Tibial nerve (tissue), 4 donors: ENCODE measurements at places on chromosomes 12 and 14. TPM values are rescaled to one million over a fixed set of nuclear protein-coding genes. Genes with fewer than 3 reads are reported as not detected.

DNA sequence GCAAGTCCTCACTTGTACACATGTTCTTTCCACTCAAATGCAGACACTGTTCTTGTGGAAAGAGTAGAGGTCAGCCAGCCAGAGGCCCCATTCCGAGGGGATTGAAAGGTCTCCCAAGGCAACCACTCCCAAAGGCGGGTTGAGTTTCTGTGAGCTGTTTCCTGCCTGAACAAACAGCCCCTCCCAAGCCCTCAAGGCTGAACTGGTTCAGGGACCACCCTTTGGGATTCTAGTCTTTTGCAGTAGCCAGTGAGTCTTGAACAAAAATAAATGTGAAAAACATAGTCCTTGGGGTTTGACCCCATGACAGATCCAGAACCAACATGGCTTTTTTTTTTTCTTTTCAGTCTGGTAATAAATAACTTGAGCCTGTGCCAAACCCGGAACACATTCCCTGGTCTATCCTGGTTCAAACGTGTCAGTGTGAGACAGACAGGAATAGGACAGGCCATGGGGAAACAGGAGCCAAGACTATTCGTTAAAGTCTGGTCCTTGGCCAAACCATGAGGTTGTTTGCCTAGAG is 17.6 kb upstream of the STK38L start:
- no peaks in the 10 kb centered on the region for H3K36me3 ChIP-seq
- no peaks in the 10 kb centered on the region for H3K27me3 ChIP-seq
- no peaks in the 10 kb centered on the region for H3K4me1 ChIP-seq

The KRT72 gene
- not detected for total RNA-seq

GRCh38 chr12:69435644-69436043 is 34.5 kb upstream of the FRS2 start:
- H3K27ac ChIP-seq = peak overlapping the region; percentile 51
- H3K4me3 ChIP-seq = no peak overlapping the region
- H3K36me3 ChIP-seq = no peaks in the 10 kb centered on the region

The BMP4 gene
- total RNA-seq = 17.3 TPM

DNA sequence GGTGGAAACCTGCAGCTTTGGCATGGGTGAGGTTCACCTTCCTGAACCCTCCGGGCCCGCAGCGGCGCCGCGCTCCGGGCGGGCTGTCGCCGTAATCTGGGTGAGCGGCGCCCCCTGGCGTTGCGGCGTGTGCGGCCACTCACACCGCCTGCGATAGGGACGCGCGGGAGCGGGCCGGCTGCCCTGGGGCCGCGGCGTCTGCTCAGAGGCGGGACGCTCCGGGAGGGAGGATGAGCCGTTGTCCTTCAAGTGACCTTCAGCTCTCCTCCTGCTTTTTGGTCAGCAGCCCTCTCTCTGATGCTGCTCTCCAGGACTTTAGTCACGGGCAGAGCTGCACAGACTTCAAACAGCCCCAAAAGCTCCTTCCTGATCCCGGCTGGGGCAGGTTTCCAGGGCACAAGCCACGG is 211.7 kb upstream of the FKBP4 start:
- no peaks in the 10 kb centered on the region for H3K36me3 ChIP-seq
- H3K4me3 ChIP-seq = no peak overlapping the region
- H3K27me3 ChIP-seq = no peaks in the 10 kb centered on the region
- no peaks in the 10 kb centered on the region for H3K4me1 ChIP-seq
- peak; percentile 50 for DNase-seq

- no peaks in the 10 kb centered on the region for H3K36me3 ChIP-seq
- no peaks in the 10 kb centered on the region for H3K27me3 ChIP-seq
- no peak for DNase-seq
- no peak overlapping the region for H3K27ac ChIP-seq
- H3K4me3 ChIP-seq = no peak overlapping the region
- no peaks in the 10 kb centered on the region for H3K4me1 ChIP-seq
These were observed 333.2 kb upstream of the MDGA2 start for GRCh38 chr14:48008646-48009045.

GRCh38 chr12:68454892-68455291 is 122.7 kb upstream of the MDM1 start:
- H3K27ac ChIP-seq = no peak overlapping the region
- no peaks in the 10 kb centered on the region for H3K36me3 ChIP-seq
- no peaks in the 10 kb centered on the region for H3K27me3 ChIP-seq
- no peak for DNase-seq
- H3K4me1 ChIP-seq = peaks cover 33% of the 10 kb centered on the region

DNA sequence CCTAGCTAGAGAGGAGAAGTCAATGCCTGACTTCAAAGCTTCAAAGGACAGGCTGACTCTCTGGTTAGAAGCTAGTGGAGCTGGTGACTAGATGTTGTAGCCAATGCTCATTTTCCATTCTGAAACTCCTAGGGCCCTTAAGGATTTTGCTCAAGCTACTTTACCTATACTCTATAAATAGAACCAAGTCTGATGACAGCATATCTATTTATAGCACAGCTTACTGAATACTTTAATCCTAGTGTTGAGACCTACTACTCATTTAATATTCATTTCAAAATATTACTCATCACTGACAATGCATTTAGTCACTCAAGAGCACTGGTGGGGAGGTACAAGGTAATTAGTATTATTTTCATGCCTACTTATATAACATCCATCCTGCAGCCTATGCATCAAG is 137.2 kb upstream of the PELI2 start:
- H3K4me3 ChIP-seq = no peak overlapping the region
- H3K27me3 ChIP-seq = no peaks in the 10 kb centered on the region
- no peak overlapping the region for H3K27ac ChIP-seq
- peaks cover 10% of the 10 kb centered on the region for H3K4me1 ChIP-seq
